Forelimb muscle (tissue), 1 donor: ENCODE measurements at places on chromosomes 12 and 14. TPM values are rescaled to one million over a fixed set of nuclear protein-coding genes. Genes with fewer than 3 reads are reported as not detected.

- peak; percentile 14 for DNase-seq
These were observed 715 bp upstream of the RAP1B start for GRCh38 chr12:68609998-68610369.

- no peak for DNase-seq
These were observed 379.8 kb downstream of the MED13L start for GRCh38 chr12:115897729-115898128.

- DNase-seq: no peak
These were observed 92.5 kb downstream of the GPHN start for GRCh38 chr14:66600416-66600815.

DNA sequence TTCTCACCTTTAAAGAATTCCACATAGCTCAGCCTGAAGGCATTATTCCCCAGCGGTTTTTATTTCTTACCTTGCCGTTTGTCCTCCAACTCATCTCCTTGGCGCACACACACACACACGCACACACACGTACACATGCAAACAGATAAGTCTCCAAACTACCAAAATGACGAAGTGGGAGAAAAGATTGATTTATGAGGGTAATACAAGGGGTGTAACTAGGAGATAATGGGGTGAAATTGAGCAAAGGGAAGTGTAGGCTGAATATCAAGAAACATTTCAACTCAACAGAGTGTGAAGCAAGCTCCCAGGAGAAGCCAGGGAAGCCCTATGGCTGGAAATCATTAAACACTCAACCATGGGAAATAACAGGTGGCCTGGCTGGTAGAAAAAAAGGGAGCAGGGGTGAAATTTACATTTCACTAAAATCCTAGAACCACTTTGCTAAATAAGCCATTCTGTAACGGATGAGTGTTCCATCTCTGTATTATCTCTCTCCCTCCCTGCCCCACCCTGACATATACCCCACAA, 41.0 kb downstream of the GRIN2B start:
- no peak for DNase-seq

DNA sequence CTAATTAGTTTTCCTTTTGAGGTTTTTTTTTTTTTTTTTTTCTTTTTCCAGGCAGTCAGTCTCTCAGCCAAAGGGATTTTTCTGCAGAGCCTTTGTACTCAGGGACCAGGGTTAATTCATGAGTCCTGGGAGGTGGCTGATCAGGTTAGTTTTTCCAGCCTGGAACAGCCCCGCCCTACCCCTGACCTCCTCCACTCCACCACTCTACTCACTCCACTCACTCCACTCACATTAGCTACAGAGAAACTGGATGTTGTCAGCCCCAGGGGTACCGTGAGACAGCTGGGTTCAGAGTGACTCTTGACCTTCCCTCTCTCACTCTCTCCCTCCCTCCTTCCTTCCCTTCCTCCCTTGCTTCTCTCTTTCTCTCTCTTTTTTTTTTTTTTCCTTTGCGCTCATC, 161.0 kb downstream of the CRADD start:
- DNase-seq: no peak

DNA sequence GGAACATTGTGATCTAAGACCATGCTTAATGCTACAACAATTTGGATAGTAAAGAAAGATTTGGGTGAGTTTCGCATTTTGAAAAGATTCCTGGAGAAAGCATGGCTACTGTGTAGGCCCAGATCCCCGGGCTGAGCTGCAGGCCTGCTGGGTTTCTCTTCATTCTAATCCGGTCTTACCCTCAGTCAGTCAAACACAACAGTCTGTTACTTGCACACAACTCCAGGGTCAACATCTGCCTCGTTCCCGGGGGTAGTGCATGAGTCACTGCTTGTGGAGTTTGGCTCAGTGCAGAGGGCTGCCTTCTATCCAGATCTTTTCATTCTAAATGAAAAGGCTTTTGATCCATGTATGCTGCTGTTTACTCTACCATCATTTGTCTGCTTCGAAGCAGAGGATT, 60.4 kb upstream of the SEL1L start:
- no peak for DNase-seq

DNA sequence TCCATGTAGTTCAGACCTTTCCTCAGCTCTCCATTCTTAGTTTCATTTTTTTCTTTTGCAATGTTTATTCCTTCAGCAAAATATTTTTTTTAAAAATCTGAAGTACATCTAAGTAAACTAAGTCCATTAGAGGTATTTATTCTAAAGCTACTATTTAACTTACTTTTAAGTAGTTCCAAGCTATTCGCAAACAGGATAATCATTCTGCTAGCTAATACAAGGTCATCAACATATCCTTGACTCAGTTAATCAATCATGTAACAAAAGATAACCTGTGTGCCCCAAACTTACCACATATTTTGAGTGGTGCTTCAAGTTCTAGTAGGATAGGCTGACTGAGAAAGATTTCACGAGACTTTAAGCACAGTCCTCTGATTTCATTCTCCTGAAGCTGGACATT, 11.2 kb downstream of the PPP1CC start:
- no peak for DNase-seq

DNA sequence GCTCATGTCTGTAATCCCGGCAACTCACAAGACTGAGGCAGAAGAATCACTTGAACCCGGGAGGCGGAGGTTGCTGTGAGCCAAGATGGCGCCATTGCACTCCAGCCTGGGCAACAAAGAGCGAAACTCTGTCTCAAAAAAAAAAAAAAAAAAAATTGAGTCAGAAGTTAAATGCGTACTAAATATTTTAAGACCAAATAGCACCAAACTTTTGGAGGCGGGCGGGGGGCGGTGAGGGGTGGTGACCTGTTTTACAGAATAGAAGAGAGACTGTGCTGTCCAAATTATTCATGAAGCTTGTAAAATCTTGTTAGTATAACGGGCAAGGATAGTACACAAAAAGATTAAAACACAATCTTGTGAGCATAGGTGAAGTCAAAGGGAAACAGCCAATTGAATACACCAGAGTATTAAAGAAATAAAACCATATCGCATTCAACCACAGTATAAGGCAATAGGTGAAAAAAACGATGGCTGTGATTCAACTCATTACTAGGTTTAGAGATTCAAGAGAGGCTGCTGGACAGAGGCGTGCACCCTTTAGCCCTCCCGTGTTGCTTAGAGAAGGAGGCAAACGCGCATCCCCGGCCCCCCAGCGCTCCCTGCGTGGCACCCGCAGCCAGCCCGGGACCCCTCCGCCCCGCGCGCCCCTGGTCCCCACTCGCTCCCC, 571 bp downstream of the ZNF891 start:
- no peak for DNase-seq

GRCh38 chr12:16148938-16149337, 128.5 kb downstream of the SLC15A5 start:
- DNase-seq: no peak

GRCh38 chr12:116338064-116338846, 60.8 kb upstream of the MED13L start:
- DNase-seq: no peak

- DNase-seq: no peak
These were observed 491.8 kb downstream of the PCNX1 start for GRCh38 chr14:71399057-71399487.

- no peak for DNase-seq
These were observed 715 bp downstream of the NEK9 start for GRCh38 chr14:75126121-75126544.

GRCh38 chr12:65658360-65658759, 165.9 kb upstream of the HMGA2 start:
- DNase-seq: no peak

GRCh38 chr14:69107407-69108003, 45.4 kb downstream of the DCAF5 start:
- peak; percentile 24 for DNase-seq

- no peak for DNase-seq
These were observed 89.8 kb downstream of the PDZRN4 start for GRCh38 chr12:41277946-41278267.

DNA sequence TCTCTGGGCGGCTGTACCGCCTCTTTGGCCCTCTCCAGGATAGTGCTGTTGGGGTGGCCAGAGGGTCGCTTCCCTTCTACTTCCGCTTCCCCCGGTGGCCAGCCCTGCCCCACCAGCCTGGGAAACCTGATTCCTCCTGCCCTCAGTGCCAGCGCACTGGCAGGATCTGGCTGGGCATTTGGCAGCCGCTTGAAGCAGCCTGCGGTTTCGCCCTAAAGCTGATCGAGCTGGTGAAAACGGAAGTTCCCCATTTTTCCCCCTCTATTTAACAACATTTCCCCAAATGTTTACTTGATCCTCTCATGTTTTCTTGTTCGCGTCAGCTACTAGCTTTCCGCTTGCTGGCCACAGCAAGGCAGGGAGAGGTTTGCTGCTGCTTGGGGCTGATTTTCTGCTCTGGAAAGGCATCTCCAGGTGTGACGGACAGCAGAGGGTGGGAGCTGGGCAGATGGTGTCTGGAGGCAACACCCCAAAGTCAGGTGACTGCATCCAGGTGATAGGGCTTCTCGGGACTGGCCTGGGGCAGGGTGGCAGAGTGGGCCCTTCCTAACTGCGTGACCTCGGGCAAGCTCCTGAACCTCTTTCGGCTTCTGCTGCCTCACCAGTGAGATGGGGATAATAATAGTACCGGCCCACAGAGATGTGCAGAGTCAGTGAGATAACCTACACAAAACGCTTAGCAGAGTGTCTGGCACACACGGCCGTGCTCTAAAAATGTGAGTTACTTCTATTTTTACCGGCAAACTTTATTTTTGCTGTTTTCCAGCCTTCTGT, 53.1 kb downstream of the TSPAN9 start:
- no peak for DNase-seq

- DNase-seq: no peak
These were observed 1.1 kb downstream of the ANO6 start for GRCh38 chr12:45216983-45217485.

DNA sequence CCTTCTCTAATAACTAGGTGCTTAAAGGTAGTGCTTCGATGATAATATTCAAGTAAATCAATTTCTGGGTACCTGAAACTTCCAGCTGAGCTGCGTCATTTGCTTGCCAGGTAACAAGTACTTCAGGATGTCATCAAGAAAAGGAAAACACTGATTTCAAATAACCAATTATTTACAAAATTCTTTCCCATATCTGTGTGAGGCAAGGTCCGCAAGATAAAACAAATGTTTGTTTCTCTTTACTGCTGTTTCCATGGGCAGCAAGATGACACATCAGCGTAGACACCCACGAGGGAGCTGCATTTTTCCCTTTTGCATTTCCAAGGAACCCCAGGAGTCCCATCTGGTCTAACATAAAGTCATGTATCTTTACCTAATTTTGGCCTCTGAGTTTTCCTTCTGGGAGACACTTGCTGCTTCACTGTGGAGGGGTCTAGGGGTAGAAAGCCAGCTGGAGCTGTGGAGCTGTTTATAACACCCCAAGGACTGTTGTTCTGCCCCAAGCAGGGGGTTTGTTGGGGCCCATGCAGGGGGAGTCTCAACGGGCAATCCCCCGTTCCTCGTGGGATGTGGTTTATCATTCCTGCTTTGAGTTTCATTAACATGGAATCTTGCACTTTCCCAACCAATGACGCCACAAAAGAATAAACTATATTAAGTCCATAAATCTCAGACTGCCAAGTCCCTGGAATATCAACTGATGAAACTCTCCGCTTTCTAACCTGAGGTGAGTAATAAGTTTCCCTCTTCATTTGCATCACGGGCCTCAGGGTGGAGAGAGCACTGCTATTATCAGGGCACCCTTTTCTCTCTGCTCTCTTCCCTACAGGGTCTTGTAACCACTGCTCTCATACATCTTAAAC, 112.8 kb upstream of the PELI2 start:
- DNase-seq: peak; percentile 47

DNA sequence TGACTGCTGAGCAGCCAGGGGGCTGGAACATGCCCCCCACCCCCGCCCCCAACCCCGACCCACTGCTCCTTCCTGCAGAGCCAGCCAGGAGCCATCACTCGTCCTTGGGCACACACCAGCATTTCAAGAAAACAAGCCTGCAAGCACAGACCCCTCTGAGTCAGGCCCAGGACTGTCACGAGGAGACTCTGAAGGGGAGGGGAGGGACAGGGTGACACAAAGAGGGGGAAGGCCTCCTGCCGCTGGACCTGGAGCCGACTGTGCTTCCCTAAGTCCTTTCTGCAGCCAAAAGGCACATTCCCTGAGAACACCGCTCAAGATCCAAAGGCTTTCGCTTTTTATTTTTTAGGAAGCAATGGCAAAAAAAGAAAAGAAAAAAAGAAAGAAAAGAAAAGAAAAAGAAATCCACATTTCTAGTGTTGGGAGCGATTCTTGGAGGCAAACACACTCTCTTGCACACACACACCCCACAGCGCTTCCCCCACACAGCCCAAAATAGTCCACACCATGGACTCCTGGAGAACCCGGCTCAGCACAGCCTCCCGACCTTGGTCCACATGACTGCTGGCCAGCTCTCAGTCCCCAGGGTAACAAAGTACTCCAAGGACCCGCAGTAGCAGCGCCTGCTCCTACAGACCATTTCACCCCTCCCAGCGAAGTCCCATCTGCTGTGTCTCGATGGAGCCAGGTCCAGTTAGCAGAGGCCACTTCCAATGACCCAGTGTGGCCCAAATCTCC, 101.7 kb downstream of the DPF3 start:
- no peak for DNase-seq

DNA sequence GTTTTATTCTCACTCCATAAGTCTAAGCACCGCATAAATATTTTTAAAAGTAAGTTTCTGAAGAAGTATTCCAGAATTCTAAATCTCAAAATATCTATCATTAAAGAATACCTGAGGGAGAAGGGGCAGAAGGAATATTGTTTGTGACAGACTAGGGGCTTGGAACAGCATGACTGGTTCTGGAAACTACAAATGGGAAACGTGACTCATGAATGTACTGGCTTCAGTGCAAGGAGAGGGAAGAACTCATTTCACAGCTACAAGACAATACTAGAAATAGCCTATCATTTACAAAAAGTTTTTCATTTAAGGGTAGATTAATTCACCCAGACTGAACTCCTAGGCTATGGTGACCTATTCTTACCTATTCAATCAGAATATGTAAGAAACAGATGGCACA, 121.3 kb downstream of the SLC25A21 start:
- no peak for DNase-seq

GRCh38 chr14:93067088-93067487, 48.6 kb downstream of the ITPK1 start:
- DNase-seq: no peak

DNA sequence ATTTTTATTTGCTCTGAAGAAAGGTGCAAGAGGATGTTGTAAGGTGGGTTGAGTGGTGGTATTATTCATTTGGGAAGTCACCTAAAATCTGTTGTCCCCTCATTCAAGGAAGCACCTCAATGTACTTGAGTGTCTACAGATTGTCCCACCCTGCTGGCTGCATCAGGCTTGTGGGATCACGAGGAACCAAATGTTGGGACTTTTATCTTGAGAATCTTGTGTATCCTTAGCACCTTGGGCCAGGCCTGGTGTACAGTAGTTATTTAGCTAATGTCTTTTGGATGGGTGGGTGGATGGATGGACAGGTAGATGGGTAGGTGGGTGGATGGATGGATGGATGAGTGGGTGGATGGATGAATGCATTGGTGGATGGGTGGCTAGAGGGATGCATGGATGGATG, 519.3 kb downstream of the BCL11B start:
- no peak for DNase-seq

- DNase-seq: no peak
These were observed 127.2 kb downstream of the BCAT1 start for GRCh38 chr12:24821691-24822090.

The TAS2R46 gene
- polyA plus RNA-seq: 0.35 TPM

The POU6F1 gene
- 7.9 TPM for polyA plus RNA-seq

The BEGAIN gene
- 4.5 TPM for polyA plus RNA-seq

The IAPP gene
- not detected for polyA plus RNA-seq

The SDR9C7 gene
- polyA plus RNA-seq: 0.46 TPM

The GLT8D2 gene
- 51.9 TPM for polyA plus RNA-seq

The MMAB gene
- polyA plus RNA-seq: 24.7 TPM

The PLEKHG7 gene
- polyA plus RNA-seq: 0.13 TPM

The DDX54 gene
- polyA plus RNA-seq: 64.8 TPM

The INHBC gene
- 0.25 TPM for polyA plus RNA-seq

The TESPA1 gene
- polyA plus RNA-seq: 0.92 TPM

The MAP1LC3B2 gene
- polyA plus RNA-seq: 4.9 TPM

The PNP gene
- polyA plus RNA-seq: 10.6 TPM

The LMNTD1 gene
- polyA plus RNA-seq: 0.16 TPM

The GUCY2C gene
- 0.16 TPM for polyA plus RNA-seq
